Myocyte (in vitro differentiated cells): ENCODE measurements at places on chromosomes 13 and 19. TPM values are rescaled to one million over a fixed set of nuclear protein-coding genes. Genes with fewer than 3 reads are reported as not detected.

DNA sequence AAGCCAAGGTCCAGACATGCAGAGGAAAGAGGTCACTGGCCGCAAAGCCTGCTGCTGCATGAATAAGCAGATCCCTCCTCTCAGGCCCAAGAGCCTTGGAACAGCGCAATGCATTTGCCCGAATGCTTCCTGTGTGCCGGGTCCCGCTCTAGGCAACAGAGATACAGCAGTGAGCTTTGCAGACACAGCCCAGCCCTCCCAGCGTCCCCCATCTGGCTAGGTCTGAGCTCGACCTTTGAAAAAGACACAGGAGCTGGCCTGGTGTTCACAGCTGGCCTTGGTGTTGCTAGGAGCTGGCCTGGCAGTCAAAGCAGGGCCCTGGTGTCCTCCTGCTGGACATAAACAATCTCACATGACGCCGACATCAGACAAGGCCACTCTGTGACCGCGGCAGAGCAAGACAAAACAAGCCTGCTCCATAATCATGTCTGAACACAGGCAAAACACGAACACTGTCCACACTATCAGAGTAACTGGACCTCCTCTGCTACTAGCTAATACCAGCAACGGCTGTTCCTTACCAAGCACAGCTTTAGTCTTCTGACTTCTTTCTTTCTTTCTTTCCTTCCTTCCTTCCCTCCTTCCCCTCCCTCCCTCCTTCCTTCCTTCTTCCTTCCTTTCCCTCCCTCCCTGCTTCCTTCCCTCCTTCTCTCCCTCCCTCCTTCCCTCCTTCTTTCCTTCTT, 5.7 kb upstream of the PEX11G start:
- DNase-seq: peak; percentile 40

GRCh38 chr19:10876459-10877240, 5.3 kb downstream of the CARM1 start:
- peak; percentile 87 for DNase-seq

Gene ASPDH
- total RNA-seq: not detected in 2 replicates

Gene NCAN
- 0.05 TPM in 1 of 2 replicates, not detected in the other for total RNA-seq

Gene SLC15A1
- total RNA-seq: not detected in 2 replicates

Gene R3HDM4
- 51.8 and 53.6 TPM in 2 replicates for total RNA-seq

Gene VSTM2B
- total RNA-seq: not detected in 2 replicates

- DNase-seq: peak; percentile 32
Measured at GRCh38 chr13:51154029-51154555, 43.0 kb upstream of the C13orf42 start.

Gene CGB5
- total RNA-seq: not detected in 2 replicates

DNA sequence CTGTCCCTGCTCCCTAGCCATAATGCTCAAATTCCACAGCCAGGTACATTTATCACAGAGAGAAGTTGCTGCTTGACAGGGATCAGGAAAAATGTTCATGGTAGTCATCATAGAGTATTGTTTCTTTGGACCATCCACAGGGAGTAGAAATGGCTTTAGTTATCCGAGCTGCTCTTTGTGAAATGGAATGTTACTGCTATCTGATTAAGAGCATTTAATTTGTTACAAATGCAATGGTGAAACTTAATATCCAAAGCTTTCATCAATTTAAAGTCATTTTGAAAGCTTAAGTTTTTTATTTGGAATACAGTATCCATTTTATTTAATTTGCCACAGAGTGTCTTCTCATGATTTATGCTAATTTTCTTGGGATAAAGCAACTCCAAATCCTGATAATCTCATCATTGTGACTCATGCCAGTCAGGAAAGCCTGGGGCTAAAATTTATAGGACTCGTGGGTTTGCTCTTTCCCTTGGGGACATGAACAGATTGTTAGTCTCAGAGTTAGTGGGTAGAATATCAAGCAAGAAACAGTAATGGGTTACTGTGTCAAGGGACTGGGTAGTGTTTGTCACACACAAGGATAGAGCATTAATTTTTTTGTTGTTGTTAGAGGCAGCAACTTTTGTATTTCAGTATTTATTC, 59.8 kb downstream of the SCEL start:
- no peak for DNase-seq

DNA sequence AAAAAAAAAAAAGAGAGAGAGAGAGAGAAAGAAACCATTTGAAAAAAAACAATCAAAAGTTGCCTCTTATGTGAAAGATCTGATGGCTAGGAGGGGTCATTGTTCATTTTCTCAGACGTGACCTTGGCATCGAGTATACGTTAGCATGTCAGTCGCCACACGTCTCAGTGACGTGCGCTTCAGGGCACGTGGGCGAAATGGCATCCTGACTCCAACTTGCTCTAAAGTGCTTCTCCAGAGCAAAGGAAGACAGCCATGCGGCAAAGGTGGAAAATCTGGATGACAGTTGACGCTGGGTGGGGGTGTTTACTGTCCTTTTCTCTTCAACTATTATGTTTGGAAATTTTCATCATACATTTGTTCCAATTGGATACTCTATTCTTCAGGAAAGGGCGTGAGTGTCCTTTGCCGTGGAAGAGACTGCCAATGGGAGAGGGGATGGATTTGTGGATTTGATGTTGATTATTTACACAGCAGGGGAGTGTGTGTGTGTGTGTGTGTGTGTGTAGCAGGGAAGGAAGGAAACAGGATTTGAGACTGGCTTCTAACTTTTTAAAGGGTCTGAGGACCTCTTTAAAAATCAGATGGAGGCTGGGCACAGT, 25.0 kb downstream of the KLF2 start:
- DNase-seq: no peak

Gene ATP4A
- total RNA-seq: not detected in 2 replicates

GRCh38 chr13:67416047-67416925, 186.2 kb upstream of the PCDH9 start:
- DNase-seq: peak; percentile 67

DNA sequence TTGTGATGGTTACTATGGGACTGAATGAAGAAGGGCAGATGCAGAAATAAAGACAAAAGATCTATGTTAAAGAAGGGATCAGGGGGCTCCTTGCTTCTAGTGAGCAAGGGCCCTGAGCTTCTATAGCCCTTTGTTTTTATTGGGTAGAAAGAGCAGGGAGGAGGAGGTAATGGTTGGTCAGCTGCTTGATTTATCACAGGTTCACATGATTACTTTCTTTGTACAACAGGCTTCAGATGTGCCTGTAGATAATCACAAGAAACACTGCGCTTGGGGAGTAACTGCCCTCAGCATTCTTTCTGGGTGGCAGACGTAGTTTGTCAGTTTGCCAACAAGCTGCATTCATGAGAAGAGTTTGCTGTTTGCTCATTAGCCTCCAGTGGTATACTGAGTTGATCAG, 4.8 kb upstream of the ZNF439 start:
- DNase-seq: no peak

DNA sequence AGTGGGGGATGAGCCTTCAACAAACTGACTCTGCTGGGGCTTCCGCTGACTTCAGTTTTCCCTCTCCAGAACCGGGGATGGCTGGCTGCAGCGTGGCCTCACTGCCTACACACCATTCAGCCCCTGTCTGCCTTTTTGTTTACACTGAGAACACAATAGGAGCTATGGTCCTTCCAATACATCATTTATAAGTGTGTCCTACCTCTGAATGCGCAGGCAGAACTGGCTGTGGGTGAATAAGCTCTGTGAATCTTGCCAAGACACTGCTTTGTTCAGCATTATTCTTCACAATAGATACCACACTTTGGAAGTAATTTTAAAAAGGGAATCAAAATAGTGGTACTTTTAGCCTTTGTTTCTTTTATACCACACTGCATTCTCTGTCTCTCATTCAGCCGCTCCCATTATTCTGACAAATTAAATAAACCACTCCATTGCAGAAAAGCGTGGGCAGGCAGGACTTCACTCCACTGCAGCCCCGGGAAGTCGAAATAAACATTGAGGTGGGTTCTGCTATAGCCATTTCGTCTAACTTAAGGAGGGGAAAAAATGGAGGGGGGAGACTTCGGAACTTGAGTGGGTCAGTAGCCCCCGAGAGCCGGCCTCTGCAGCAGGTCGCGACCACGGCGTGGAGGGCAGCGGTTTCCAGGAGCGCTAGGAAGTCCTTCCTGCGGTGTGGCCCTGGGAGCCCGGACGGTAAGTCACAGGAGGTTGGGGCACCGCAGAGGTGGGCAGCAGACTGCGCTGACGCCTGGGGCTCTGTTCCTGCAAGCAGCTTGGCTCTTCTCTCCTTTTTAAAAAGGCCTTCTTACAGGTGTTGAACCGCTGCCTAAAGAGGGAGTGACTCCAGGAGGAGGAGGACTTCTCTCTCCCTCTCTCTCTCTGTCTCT, 94.8 kb upstream of the SOX1 start:
- DNase-seq: no peak

Gene SYT5
- 1.4 TPM in 1 of 2 replicates, not detected in the other for total RNA-seq

GRCh38 chr19:6516018-6516658, 14.0 kb upstream of the TUBB4A start:
- DNase-seq: peak; percentile 86

- DNase-seq: no peak
Measured at GRCh38 chr19:42487032-42487797, 41.1 kb downstream of the CEACAM1 start.

Gene ZNF562
- 21.3 and 21.8 TPM in 2 replicates for total RNA-seq

Gene ATP8A2
- total RNA-seq: 0.62 and 0.86 TPM in 2 replicates

DNA sequence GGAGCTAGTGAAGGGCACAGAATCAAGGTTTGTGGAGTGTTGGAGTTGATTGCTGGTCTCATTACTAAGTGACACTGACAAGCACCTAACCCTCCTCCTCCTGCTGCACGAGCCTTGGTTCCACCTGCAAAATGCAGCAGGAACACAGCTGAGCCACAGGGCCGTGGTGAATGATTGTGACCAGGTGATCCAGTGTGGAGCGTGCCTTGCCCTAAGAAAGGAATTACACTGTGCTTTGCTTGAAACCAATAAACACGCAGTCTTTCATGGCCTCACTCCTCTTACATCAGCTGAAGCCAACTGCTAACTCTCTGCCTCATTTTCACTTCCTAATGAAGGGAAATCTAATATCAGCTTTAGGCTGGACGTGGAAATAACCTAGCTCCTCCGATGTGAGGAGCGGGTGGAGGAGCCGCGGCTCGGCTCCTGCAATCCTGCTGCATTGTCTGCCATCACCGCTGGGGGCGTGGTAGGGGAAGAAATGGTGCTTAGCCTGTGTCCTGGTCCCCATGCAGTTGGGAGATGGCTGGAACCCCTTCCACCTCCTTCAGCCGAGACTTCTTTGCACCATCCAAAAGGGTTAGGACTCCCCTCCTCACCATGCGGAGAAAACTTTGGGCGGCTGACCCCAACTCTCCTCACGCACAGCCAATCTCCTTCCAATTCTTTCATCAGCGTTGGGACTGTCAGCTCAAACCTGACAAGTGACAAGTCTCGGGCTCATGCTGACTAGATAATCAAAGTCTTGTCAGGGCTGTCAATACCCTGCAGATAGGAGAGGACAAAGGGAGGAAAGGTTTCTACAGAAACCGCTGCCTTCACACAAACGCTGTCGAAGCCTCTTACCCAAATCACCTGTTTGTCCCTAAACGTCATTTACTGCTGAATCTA, 427.9 kb downstream of the ZNF536 start:
- DNase-seq: peak; percentile 5

DNA sequence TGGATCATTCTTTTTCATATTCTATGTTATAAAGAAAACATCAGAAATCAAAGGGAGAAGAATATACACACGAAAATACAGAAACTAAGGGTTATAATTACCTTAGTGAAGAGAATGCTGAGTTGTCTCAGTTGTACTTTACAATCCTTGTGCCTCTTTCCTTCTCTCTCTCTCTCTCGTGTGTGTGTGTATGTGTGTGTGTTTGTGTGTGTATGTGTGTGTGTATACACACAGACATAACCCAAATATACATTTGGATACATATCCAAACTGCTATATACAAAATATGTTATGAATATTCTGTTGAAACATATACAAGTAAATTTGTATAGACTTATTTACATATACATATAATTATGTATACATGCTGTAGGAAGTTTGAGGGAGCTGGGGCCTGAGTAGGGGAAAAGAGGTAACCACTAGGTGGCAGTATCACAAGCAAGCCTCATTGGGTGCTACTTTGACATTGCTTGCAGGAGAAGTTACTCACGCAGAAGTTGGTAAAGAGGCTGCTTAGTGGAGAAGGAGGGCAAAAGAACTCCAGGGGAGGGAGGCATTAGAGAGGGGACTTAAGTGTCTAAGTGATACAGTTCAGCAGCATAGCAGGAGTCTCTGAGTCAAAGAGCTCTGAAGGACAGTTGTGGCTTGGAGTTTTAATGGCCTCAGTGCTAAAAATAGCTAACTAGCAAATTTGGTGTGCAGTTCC, 465.1 kb upstream of the PCDH20 start:
- DNase-seq: no peak

- DNase-seq: peak; percentile 9
Measured at GRCh38 chr13:97567510-97568243, 133.7 kb downstream of the RAP2A start.

- DNase-seq: no peak
Measured at GRCh38 chr19:942133-942645, 16.4 kb downstream of the ARID3A start.

Gene NCCRP1
- not detected in 2 replicates for total RNA-seq

Gene HIPK4
- total RNA-seq: 0.05 and 0.26 TPM in 2 replicates

- no peak for DNase-seq
Measured at GRCh38 chr13:111074826-111075225, 40.3 kb upstream of the ARHGEF7 start.

GRCh38 chr13:102978168-102978567, 88.0 kb downstream of the SLC10A2 start:
- DNase-seq: no peak

DNA sequence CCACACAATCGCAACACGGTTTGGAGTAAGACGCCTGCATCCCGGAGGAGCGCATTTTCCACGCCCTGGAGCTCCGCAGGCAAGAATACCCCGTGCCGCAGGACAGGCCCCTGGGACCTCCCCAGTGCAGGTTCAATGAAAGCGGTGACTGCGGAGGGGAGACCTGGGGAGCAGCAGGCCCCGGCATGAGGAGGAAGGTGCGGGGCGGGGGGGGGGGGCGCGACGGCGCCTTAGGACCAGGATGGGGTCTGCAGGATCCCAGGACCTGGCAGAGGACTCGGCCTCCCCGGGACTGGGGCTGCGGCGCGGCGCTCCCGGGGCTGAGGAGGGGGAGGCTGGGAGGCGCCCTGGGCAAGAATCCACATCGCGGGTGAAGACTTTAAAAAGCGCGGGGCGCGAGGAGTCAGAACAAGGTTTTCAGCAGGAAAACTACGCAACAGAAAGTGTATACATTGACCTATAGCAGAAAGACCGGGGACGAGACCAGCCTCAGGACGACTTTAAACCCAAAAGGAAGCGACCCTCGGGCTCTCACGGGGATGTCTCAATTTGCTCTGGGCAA, 432 bp downstream of the ZNF611 start:
- DNase-seq: peak; percentile 11

Gene MCOLN1
- total RNA-seq: 9.2 and 10.7 TPM in 2 replicates

GRCh38 chr13:100630555-100630954, 42.0 kb upstream of the GGACT start:
- DNase-seq: no peak

GRCh38 chr13:114108141-114108761, 24.2 kb downstream of the RASA3 start:
- no peak for DNase-seq
